ENCODE measurements at places on chromosomes 4 and X.

DNA sequence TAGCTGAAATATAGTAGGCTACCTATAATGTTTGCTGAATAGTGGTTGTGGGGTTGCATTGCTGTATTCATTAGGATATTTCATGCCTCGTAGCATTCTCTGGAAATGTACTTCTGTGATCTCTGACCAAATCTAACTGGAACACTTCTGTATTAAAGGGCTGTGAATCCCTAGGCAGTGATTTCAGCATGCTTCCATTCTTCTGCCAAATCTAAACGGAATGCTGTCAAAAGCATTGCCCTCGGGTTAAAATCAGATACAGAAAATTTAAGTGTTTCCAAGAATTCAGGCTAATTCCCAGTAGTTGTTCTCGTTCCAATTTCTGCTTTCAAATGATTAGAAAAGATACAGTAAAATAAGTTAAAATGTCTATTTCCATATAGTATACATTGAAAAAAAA, 1847.5 kb upstream of the IGFBP7 start:
- DNase-seq: no peak

DNA sequence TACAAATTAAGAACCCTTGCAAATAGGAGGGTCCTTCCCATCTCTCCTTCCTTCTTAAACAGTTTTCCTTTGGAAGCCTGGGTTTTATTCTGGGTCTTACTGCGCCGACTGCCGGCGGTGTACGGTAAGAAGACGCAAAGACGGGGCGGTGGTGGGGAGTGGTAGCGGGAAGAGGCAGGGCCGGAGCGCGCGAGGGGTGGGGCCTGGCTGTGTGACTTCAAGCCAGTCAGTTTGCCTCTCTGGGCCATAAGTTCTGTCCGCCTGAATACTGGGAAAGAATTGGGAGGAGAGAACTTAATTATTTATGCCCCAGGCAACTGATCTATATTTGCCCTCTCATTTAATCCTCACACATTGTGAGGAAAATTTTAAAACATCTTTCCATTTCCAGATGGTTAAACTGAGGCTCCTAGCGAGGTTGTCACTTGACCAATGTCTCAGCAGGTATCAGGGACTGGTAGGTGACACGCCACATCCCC, 726 bp upstream of the KANTR start:
- peak; percentile 81 for DNase-seq

DNA sequence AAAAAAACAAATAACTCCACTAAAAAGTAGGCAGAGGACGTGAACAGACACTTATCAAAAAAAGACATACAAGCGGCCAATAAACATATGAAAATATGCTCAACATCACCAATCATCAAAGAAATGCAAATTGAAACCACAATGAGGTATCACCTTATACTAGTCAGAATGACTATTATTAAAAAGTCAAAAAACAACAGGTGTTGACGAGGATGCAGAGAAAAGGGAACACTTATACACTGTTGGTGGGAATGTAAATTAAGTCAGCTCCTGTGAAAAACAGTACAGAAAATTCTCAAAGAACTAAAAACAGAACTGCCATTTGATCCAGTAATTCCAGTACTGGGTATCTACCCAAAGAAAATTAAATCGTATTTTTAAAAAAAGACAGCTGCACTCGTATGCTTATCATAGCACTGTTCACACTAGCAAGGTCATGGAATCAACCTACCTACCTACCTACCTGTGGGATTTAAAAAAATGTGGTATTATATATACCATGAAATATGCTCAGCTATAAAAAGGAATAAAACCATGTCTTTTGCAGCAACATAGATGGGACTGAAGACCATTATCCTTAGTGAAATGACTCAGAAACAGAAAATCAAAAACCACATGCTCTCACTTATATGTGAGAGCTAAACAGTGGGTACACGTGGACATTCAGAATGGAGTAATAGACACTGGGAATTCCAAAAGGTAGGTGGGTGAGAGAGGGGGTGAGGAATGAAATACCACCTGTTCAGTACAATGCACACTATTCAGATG, 24.8 kb upstream of the PTPN13 start:
- DNase-seq: no peak

- no peak for DNase-seq
Measured at GRCh38 chr4:116561768-116562167, 523.6 kb downstream of the TRAM1L1 start.

DNA sequence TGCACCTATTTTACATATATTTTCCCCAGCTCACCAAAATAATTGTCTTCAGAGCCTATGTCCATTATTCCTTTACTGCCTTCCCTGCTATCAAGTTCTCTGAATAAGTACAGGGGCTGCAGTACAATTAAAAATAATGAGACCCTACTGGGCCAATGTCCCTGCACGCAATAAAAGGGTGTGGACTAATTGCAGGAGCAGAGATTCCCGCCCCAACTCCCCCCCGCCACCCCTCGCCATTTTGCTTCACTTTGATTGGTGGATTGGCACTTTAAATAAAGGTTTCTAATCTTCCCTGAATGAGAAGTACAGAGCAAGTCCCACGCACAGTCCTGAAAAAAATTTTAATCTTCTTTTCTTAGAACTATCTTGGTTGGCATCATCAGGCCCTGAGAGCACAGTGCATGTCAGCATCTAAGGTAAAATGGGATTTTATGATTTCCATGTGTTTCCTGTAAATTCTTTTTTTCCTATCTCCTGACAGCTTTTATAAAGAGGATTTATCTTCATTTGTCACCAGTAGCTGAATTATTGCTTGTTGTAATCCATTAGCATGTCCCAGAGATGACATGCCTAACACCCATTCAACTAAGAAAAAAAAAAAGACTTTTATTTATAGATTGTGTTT, at the start of gene AMBN:
TSS of gene AMBN (plus strand) at position 302 of the 628 bp plus-strand sequence. CDS start at position 405, 103 bp downstream.
- no peak for DNase-seq

- DNase-seq: no peak
Measured at GRCh38 chrX:14497184-14497666, 32.1 kb upstream of the GLRA2 start.

DNA sequence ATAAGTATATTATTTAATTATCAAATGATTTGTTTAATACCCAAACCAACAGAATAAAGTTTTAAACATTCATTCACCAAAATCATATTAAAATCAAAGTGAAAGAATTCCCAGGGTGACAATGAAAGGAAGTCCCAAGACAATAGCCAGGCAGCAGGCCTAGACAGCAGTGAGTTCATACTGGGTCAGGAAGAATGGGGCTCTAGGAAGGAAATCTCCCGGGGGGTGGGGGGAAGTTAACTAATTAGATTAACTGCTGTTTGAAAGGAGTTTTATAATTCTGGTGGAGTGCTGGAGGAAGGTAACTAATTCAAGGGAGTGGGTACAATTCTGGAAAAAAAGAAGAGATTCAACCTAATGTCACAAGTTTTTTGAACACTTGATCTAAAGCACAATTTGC, 104.1 kb downstream of the ZAR1 start:
- DNase-seq: no peak

- no peak for DNase-seq
Measured at GRCh38 chr4:2596611-2597010, 60.2 kb downstream of the FAM193A start.

- no peak for DNase-seq
Measured at GRCh38 chrX:37287741-37288444, 61.3 kb upstream of the PRRG1 start.

GRCh38 chr4:182680234-182680653, 236.9 kb downstream of the DCTD start:
- DNase-seq: no peak

DNA sequence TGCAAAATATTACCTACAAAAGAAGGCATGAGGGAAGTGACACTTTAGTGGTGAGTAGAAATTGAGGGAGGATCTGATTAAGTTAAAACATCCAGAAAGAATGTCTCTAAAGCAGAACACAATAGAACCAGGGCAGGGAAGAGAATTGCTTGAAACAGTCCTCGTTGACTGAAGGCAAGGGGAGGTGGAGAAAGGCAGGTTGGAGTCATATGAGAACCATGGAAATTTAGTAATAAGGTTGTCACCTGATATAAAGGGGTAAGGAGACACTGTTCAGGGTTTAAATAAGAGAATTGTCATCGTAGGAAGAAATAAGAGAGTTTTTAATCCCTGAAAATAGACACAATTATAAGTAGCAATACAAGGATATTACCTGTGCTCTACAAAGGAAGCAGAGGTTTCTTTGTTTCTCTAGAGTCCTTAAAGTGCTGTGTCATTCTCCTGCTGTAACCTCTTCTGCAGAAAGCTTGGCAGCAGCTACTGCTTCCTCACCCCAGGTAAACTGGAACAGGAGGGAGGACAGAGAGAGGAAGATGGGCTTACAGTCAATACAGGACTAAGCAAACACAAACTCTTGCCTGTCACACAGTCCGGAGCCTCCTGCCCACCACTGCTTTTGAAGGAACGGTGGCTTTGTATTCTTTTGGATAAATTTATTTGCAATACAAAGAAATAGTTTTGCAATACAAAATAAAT, 258.4 kb downstream of the PPARGC1A start:
- no peak for DNase-seq

DNA sequence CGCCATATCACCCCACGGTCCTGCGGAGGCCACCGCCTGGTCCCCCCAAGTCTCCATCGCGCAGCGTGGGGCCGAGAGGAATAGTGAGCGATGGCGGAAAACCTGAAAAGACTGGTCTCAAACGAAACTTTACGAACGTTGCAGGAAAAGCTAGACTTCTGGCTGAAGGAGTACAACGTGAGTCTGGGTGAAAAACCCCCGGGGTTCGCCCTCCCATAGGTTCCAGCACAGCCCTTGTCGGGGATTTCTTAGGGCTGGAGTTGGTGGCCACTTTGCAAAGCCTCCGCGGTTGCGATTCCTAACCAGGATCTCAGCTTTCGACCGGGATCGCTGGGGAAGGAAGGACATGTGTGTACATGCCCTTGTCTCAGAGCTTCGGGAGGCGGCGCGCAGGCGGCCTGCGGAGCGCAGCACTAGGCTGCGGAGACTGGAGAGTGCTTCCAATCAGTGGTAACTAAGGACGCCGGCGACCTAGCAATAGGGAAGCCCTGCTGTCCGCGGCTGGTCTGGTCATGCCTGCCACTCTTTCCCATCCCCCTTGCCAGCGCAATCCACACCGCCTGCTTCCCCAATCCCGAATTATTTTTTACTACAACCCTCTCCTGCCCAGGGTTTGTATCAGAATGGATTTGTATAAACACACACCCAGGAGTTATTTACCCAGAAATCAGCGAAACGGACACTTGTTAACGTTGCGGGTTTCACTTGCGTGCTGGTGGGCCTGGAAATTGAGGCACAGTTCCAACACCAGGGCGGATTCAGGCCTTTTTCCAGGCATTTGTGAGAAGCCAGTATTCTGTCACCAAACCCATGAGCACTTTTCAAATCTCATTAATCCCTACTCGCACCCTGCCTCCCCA, 741 bp downstream of the SPATA18 start:
- peak; percentile 44 for DNase-seq

- DNase-seq: no peak
Measured at GRCh38 chr4:62145276-62145675, 945.1 kb downstream of the ADGRL3 start.

DNA sequence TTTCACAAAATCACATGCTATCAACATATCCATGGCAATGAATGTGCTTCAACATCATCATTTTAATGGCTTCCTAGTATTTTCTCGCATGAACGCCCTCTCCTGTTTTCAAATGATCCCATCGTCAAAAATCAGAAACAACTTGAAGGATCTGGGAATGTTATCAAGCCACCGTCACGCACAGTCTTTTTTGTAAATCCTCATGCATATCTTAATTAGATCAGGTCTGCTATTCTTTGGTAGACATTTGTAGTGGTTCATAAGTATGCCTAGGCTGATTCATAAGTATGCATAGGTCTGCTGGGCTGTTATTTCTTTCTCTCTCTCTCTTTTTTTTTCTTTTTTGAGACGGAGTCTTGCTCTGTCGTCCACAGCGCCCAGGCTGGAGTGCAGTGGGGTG, 101.6 kb downstream of the CLNK start:
- DNase-seq: no peak

DNA sequence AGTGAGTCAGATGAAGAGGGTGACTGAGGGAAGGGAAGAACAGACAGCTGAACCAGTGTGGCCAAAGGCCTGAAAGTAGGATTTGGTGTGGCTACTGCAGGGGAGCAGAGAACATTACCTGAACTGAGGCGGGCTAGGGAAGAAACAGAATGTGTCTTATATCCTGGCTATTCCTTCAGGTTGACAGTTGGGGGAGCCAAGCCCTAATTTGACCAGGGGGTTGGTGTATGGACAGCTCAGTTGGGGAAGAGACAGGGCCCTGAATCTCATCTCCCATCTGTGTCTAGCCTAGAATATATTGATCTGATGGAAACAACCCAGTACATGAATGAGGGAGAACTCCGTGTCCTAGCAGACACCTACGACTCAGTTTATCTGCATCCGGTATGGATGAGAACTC, 4.2 kb downstream of the HDAC6 start:
- DNase-seq: peak; percentile 4

All from cerebellar cortex (tissue), 1 donor.